ENCODE measurements at places on chromosomes 16 and 17. TPM values are rescaled to one million over a fixed set of nuclear protein-coding genes. Genes with fewer than 3 reads are reported as not detected.

The CACNG5 gene
- not detected for polyA plus RNA-seq

The ELMO3 gene
- 23.7 TPM for polyA plus RNA-seq

The NOTUM gene
- 0.07 TPM for polyA plus RNA-seq

The MT1M gene
- polyA plus RNA-seq = 4.0 TPM

The SCNN1B gene
- polyA plus RNA-seq = 99.9 TPM

The SP6 gene
- polyA plus RNA-seq = 6.1 TPM

The TBC1D3I gene
- polyA plus RNA-seq = 0.38 TPM

The PLXDC1 gene
- 6.0 TPM for polyA plus RNA-seq

The ZNF747 gene
- 4.4 TPM for polyA plus RNA-seq

The UNC45B gene
- 0.02 TPM for polyA plus RNA-seq

The PIRT gene
- 0.01 TPM for polyA plus RNA-seq

The SLFN14 gene
- polyA plus RNA-seq = not detected

The ALOX12B gene
- polyA plus RNA-seq = 2.4 TPM

The CTRB1 gene
- polyA plus RNA-seq = 2.0 TPM

The ITGB3 gene
- polyA plus RNA-seq = 0.71 TPM

The TPSAB1 gene
- polyA plus RNA-seq = 2.8 TPM

The RASL10B gene
- polyA plus RNA-seq = 0.28 TPM

The KRTAP4-5 gene
- not detected for polyA plus RNA-seq

The CCL1 gene
- not detected for polyA plus RNA-seq

The HP gene
- polyA plus RNA-seq = 0.29 TPM

The CD68 gene
- 30.5 TPM for polyA plus RNA-seq

The TOM1L1 gene
- polyA plus RNA-seq = 11.5 TPM

The CA7 gene
- 0.06 TPM for polyA plus RNA-seq

The PPP1R1B gene
- polyA plus RNA-seq = 0.43 TPM
